ENCODE measurements at places on chromosomes 7 and 10.

DNA sequence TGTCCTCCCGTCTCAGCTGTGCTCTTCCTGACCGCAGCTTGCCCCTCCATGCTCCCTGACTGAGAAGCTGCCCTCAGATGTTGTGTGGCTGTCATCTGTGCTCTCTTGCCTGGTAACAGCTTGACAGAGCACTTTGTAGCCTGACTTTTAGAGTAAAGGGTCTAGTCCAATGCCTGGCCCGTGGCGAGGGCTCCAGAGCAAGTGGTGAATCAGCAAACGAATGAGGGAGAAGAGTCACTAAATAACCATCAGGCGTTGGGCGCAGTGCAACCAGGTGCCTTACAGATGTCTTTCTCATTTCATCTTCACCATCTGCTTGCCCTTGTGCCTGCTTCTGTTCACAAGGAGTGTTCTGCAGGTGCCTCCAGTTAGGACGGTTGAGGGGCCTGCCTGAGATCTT, 45.6 kb downstream of the MKI67 start:
- DNase-seq: no peak

GRCh38 chr10:58023341-58024073, 244.2 kb downstream of the IPMK start:
- DNase-seq: no peak

GRCh38 chr7:159139202-159139601, 5.5 kb downstream of the VIPR2 start:
- DNase-seq: no peak

GRCh38 chr7:82235713-82236112, 207.9 kb downstream of the CACNA2D1 start:
- DNase-seq: no peak

DNA sequence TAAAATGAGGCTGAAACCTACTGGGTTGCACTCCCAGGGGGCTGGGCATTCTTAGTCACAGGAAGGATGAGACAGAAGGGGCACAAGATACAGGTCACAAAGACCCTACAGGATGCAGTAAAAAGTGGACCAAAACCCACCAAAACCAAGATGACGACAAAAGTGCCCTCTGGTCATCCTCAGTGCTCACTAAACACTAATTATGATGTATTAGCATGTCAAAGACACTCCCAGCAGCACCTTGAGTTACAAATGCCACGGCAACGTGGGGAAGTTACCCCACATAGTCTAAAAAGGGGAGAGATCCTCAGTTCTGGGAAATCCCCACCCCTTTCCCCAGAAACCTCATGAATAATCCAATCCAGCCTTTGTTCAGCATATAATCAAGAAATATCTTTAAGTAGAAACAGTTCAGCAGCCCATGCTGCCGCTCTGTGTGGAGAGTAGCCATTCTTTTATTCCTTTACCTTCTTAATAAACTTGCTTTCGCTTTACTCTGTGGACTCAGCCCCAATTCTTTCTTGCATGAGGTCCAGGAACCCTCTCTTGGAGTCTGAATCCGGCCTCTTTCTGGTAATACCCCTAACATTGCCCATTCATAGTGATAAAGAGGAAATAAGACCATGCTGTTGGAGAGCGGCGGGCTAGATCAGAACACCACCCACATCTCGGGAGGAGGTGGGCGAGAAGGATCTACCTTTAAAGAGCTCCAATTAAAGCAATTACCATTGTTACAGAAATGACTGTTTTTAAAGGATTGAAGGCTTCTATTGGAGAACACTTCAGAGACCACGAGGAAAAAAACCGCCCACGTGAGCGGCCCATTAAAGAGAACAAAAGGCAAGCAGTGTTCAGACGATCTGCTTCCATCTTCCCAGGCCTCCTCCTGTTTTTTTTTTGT, 170.9 kb downstream of the USP6NL start:
- no peak for DNase-seq

DNA sequence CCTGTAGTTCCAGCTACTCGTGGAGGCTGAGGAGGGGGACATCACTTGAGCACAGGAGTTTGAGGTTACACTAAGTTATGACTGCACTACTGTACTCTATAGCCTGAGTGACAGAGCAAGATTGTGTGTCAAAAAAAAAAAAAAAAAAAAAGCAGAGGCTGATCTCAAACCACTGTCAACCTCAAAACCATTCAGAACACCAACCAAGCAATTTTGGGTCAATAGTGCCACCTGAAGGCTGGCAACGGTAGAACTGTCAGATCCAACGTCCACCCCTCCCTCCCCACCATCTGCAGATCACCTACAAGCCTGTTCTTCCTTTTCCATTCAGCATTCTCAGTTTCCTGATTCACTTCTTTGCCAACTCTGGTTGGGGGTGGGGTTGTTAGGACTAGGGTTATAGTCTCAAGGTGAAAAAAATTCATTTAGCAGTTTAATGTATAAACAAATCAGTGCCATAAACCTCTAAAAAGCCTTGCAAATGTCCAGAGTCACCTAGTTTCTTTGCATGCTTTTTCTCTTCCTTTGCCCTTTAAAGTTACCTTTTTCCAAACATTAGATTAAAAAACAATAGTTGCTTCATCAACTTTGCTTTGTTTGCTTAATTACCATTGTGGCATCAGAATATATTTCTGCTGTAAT, 2.6 kb downstream of the MRPS33 start:
- DNase-seq: peak; percentile 87

DNA sequence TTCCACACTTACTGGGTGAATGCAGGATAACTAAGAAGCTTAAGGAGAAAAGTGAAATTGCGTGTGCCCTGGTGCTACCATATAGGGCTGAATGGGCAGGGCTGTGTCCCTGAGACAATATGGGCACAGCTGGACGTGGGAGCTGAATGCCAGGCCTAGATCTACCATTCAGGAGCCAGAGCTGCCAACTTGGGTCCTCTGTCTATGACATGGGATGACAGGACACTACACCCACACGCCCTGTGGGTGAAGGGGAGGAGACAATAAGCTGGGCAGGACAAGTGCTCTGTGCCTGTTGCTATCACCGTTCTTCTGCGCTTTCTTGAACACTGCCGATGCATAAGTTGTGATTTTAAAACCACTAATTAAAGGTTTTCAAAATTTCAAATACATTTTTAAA, 293.9 kb downstream of the TNS3 start:
- DNase-seq: no peak

GRCh38 chr10:114631090-114631665, 26.9 kb downstream of the ABLIM1 start:
- DNase-seq: no peak

DNA sequence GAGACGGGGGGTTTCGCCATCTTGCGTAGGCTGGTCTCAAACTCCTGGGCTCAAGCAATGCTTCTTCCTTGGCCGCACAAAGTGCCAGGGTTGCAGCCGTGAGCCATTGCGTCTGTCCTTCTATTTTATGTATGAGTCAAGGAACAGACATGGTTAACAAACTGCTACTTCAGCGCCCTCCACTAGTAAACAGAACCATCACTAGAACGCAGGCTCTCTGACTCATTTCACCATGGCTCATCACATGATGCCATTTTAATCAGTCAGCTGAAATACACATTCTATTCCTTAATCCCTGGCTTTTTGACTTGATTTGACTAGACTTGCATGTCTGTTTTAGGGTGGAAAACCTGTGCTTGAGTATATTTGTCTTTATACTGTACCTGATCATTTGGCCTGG, 41.3 kb downstream of the CELF2 start:
- no peak for DNase-seq

- DNase-seq: no peak
These were observed 559.9 kb downstream of the INHBA start for GRCh38 chr7:41142904-41143473.

DNA sequence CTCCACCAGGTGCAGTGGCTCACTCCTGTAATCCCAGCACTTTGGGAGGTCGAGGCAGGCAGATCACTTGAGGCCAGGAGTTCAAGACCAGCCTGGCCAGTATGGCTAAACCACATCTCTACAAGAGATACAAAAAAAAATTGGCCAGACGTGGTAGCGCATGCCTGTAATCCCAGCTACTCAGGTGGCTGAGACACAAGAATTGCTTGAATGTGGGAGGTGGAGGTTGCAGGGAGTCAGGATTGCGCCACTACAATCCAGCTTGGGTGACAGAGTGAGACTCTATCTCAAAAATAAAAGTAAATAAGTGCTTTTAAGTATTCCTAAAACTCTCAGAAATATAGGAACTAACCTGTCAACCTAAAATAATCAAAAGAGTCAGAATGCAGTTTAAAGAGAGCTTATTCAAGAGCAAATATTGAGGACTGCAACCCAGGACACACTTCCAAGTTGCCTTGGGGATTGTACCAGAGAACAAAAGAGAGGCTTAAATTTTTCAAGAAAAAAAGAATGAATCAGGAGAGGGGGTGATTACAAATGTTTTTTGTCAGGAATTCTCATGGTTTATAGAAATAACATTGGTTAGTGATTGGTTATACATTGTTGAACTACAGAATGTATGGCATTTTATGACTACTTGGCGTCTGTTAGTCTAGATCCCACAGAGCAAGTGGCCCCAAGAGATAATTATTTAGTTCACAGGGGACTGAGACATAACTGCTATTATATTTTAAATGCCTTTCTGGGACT, 33.2 kb upstream of the PPP1R9A start:
- no peak for DNase-seq

DNA sequence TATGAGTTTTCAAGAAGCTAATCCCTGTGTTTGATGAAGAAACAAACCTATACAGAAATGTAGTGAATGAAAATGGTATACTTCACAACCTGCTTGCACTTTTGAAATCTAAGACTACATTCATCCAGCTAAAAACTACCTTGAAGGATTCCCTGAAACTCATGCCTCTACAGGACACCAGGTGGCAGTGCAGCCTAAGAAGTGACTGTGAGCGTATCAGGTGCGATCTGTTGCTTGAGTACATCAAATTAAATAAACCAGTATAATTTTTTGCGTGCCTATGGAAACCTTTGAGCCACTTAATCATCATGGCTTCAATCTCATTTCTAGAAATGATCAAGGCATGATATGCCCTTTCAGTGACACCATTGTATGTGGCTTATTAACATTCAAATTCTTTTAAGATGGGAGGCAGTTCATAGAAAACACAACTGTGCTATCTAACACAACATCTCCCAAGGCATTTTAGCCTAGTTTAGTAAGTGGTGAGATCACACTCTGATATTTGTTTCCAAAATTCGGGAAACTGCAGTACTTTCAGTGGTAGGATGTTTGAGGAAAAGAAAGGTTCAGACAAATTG, 57.4 kb downstream of the PPP1R17 start:
- DNase-seq: peak; percentile 62

- peak; percentile 24 for DNase-seq
These were observed 25.9 kb upstream of the YAE1 start for GRCh38 chr7:39540320-39540719.

- peak; percentile 63 for DNase-seq
These were observed 21.2 kb downstream of the ALDH18A1 start for GRCh38 chr10:95635319-95635733.

DNA sequence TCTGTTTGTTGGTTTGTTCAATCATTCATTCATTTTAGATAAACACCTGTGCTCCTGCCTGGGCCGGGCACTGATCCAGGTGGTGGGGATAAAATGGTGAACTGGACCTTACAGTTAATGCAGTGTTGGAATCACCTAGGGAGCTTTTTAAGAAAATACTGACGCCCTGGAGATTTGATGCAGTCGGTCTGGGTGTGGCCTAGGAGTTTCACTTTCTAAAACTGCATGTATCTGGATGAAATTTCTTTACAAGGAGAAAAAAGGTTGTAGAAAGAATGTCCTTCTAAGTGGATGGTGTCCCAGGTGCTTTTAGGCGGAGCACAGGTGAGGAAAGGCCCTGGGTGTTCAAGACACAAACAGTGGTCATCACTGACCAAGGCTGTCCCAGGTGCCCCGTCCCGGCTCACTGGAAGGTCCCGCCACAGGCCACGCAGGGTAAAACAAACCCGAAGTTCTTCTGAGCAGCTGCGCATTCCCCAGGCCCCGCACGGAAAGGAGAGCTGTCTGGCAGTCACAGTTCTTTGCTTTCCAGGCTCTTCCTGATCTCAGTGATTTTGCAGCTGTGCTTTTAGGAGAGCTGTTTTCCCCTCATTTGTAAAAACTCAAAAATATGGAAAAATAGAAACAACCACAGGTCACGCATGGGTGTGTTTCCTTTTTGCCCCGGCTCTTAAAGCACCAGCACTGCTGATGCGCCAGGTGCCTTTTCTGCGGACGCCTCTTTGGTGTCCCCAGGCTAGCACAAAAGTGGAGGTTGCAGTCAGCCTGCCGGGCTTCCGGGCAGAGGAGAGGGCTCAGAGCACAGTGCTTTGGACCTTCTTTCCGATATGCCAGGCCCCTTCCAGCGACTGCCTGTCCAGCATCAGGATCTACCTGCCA, 161.9 kb downstream of the GRK5 start:
- no peak for DNase-seq

DNA sequence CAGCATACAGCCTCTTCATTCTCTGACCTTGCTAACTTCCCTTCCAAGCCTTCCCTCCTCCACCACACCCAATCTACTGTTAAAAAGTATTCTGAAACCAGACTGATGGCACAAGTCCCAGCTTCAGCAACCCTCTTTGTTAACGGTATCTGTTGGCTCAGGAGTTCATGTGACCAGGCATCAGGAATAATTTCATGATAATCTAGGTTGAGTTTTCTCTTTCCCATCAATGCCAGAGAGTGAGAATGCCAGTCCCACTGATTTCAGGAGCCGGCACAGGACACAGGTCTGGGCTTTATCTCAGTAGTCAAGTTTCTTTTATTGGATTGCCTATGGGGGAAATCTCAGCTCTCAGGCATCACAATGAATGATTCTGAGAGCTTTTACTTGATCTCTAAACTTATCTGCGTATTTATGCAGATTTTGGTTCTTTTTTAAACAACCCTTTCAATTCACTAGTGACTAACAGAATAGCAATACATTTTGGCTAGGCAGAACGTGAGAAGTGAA, 231.0 kb upstream of the LYZL1 start:
- no peak for DNase-seq

DNA sequence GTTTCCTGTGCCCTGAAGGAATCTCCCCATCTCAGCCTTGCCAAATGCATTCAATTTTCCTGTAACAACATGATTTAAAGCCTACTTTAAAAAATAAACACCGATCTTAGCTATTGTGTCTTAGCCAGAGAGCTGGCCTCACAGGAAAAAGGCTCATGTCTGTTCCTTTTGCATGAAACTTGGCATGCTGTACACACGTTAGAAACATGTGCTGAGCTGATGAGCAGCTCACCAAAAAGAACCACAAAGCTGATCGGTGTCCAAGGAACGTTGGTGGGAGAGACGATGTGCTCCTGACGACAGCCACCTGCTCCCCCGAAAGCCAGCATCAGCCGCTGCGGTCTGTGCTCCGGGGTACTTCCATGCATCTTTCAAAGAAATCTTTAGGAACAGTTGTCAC, 135.9 kb downstream of the ADARB2 start:
- DNase-seq: no peak

GRCh38 chr7:18530224-18531179, 35.0 kb downstream of the HDAC9 start:
- no peak for DNase-seq

DNA sequence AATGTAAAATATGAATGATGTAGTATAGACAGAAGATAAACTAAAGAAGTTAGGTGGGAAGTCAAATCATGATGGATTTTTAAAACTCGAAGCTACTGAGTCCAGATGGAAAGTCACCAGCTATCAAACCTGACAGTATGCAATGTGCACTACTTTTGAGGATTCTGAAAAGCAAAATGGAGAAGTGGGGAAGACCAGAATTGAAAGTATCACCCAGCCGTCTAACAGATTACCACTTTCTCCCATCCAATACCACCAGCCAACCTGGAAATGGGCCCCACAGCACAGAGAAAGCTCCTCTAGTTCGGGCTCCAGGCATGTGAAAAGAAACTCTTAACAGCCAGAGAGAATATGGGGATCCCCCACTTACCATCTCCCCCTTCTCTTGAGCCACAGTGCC, 67.9 kb upstream of the SRRM3 start:
- no peak for DNase-seq
